ENCODE measurements at places on chromosomes 3 and 15.

- DNase-seq = peak; percentile 8
Measured at GRCh38 chr3:101643861-101644613, 32.9 kb downstream of the ZBTB11 start.

DNA sequence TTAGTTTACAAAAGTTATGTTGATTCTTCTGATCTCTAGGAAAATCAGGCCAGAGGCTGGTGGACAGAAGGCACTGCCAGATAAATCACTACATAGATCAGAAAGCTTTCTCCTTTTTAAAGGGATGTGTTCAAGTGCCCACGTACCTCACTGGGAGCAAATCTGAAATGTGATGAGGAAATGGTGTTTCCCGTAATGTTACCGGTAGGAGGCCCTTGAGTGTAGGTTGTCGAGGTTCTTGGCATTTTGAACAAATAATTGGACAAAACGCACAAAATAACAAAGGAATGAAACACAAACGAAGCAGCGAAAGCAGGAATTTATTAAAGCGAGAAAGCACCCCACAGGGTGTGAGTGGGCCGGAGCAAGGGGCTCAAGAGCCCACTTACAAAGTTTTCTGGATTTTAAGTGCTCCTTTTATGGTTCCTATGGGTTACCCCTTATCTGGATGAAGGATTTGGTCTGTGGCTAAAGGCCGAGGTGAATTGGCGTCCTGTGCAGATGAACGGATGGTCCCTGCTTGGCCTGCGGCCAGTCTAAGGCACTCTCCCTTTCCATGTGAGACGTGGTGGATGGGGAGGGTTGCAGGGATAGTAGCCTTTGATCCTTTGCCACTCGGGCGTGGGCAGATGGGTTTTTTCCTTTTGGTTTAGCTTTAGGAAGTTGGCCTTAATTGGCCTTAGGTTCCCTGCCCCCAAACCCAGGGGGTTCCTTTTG lies 1.0 kb downstream of the SNX1 start:
- DNase-seq = no peak

- DNase-seq = no peak
Measured at GRCh38 chr3:24415824-24416223, 78.8 kb downstream of the THRB start.

- no peak for DNase-seq
Measured at GRCh38 chr3:71655061-71655460, 70.1 kb downstream of the EIF4E3 start.

- DNase-seq = no peak
Measured at GRCh38 chr3:80018375-80018774, 250.6 kb upstream of the ROBO1 start.

DNA sequence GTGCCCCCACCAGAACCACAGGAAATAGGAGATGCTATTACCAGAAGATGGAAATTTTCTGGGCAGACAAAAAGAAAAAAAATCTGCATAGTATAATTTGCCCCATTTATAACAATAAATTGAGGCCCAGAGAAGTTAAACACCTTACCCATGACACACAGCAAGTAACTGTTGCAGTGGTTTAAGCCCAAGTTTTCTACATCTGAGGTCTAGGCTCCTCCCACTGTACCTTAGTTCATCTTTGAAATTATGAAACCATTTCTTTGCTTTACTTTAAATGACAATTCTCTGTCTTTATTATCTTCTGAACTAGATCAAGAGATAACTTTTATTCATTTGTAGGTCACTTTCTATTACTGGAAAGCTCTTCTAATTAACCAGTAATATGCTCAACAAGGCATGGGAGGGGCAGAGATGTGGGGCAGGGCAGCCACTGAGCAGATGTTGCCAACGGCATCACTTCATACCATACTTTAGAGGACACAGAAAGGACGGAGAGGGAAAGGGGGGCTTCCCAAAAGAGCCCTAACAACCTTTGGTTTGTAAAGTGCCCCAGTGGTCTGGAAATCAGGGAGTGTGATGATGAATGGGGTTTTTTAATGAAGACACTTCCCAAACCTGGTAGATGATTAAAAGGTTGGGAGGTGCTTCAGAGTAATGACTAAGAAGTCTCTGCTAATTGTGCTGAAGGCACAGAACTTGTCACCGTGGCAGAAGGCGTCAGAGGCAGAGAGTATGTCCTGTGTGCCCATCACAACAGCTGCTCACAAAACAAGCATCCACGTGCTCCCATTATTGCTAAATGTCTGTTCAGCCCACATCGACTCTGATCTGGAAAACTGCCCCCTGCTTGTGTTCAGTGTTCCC lies 342.5 kb downstream of the SHQ1 start:
- DNase-seq = no peak

DNA sequence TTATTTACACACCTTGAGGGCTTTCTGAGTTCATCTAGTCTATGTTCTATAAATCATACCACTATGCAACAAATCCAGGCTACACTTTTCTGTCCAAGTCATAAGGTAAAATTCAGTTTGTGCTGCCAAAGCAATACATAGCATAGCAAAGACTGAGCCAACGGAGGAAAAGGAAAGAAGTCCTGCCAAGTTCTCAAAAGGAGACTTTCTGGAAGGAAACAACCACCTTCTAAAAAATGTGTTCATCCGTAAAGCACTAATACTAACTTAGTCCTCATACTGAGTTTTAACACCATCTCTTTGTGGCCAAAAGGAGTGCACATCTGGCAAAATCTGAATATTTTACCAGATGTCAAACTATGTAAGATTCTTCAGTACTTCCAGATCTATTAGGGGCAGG lies 620.2 kb downstream of the RBMS3 start:
- no peak for DNase-seq

- DNase-seq = no peak
Measured at GRCh38 chr3:106491796-106492195, 623.0 kb upstream of the CBLB start.

GRCh38 chr3:14406766-14407165 lies 4.4 kb downstream of the SLC6A6 start:
- no peak for DNase-seq

- peak; percentile 10 for DNase-seq
Measured at GRCh38 chr3:33144433-33144832, 30.6 kb downstream of the CRTAP start.

DNA sequence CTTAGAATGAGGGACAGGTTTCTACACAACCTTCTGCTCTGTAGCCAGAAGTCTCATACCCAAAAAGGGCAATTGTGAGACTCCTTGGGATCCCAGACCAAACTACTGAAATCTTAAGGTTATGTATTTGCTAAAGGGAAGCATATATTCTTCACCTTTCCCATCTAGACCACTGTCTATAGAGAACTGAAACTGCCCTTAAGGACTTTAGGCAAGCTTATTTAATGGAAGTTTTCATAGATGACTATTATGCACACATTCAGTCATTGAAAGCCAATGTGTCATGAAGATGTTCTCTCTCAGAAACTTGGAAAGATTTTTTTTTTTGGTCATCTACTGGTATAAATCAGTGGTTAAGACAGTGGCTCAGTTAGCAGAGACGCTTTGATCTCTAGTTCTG lies 365.3 kb downstream of the MCTP2 start:
- DNase-seq = no peak

GRCh38 chr3:11982341-11982941 lies 21.7 kb upstream of the SYN2 start:
- no peak for DNase-seq

DNA sequence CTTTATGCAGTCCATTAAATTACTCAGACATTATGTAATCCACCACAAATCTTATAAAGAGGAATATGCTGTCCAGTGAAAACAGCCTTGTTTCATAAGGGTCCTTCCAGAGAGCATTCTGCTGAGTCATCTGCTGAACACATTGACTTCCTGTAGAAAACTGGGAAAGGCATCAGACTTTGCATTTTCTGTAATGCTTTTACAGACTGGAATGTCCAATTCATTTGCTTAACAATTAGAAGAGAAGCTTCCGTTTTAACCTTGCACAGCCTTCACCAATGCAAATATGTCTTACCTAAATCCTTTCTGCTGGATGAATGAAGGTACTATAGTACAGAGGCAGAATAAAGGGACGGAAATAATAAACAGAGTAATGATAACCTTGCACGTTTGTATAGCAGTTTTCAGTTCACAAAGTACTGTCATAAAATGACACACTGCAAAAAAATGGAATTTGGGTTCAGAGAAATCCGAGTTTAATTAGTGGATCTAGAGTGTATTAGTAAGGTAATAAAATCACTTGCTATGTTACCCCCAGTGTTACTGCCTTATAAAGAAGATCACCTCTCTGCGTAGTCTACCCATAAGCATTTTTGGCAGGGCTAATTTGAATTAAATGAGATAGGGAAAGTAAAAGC lies 301.5 kb downstream of the PYDC2 start:
- DNase-seq = no peak

DNA sequence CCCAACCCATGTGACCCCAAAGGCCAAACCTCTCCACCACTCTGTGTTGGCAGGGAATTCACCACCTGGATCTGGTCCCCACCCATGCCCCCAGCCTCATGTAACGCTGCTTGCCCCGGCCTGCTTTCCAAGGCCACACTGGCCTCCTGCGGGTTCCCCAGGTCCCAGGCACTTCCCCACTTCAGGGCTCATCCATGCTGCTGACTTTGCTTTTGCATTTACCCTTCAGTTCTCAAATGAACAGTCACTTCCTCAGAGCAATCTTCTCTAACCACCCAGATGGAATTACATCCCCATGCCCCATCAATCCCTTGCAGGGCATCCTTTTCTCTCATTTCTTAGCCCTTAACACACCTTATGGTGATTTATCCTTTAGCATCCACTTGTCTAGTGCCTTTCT lies 9.2 kb downstream of the DAPK2 start:
- DNase-seq = no peak

DNA sequence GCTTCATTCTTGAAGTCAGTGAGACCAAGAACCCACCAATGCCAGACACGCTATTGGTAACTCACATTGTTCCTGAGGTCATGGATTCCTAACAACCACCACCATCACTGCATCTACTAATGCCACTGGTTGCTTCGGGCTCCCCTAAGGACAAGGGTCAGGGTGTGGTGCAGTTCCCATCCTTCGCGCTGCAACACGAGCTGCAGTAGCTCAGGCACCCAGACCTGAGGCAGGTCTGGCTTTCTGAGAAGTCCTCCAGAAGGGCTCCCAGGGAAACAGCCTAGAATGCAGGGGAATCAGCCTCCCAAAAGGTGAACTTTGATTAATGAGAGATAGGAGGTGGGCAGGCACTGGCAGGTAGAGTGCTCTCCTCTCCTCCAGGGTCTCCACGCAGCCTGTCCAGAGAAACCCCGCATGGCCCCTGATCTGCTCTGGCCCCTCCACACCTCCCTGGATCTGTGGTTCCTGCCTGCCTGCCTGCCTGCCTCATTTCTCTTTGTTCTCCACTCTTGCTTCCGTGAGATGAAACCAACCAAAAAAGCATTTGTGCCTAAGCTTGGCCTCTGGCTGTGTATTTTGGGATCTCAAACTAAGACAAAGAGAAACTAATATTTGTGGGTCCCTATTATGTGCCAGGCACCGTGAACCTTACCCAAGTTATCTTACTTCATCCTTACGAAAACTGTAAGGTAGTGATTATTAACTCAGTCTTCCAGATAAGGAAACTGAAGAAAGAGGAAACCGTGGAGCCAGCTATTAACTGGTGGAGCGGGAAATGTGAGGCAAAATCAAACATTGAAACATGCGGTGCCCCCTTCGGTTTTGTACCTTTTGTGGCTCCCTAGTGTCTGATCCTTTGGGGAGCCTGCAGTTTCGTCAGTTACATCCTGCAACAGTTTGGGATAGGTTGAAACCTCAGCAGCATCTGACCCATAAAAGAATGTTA lies 43.9 kb upstream of the USP3 start:
- no peak for DNase-seq

GRCh38 chr3:12040902-12041301 lies 36.7 kb downstream of the SYN2 start:
- no peak for DNase-seq

GRCh38 chr15:34038023-34038870 lies 757 bp downstream of the AVEN start:
- DNase-seq = peak; percentile 43

DNA sequence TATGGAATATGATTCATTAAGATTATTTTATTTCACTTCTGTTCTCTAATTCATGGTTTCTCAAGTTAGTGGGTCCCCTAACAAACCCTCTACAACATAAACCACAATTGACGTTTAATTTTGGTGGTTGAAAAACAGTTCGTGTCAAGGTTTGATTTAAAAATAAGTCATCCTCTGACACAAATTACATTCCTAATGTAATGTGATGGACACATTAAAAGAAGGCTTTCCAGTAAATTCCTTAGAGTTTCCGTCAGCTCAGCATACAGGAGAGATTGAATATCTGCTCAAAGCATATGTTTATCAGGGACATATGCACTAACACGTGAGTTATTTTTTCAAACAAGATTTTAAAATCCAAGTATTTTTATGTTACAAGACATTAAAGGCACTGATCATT lies 626.5 kb upstream of the ADAMTS9 start:
- no peak for DNase-seq

- no peak for DNase-seq
Measured at GRCh38 chr3:38111201-38111600, 25.7 kb downstream of the ACAA1 start.

DNA sequence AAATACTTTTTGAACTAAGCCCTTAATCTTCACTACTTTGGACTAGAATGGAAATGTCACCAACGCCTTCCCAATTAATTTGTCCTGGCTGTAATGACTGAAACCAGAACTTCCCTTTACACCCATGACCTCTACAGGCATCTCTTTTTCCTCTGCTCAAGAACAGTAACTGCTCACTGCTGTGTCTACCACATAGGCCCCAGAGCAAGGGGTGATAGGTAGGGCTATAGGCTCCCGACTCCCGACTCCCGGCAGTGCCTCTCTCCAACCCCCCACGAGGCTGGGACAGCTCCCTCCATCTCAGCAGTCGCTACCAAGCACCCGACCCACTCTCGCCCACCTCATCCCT lies 384 bp upstream of the LEKR1 start:
- no peak for DNase-seq

- no peak for DNase-seq
Measured at GRCh38 chr3:123082370-123083065, 15.7 kb downstream of the PDIA5 start.

DNA sequence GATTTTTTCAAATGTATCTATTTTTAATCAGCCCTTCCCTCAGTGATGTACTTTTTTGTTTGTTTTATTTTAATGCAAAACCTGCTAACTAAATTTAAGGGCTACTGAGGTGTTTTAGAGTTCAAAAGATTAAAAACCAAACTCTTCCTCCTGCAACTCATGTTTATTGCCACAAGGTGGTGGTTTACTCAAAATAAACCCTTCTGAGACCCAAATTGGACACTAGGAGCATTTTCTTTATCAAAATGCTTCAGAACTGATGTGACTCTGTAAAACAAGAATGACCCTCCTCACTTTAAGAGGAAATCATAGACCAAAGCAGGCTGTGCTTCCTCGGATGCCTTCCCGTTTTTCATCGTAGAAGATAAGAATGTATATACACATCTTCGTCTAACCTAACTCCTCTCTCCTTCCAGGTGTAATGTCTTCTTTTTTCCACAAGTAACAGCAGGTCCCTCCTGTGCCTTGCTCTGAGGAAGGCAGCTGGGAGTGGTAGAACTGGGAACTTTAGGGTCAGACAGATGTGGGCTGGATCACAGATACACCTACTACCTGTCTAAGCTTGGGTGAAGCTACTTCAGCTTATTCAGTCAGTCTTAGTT lies 2.9 kb upstream of the NME9 start:
- DNase-seq = no peak

Measured in stimulated activated CD8-positive, alpha-beta memory T cell treated with anti-CD3 and anti-CD28 coated beads, Interleukin-4, amount 100 ng/mL, for 1 hour (primary cell).